Uterus (tissue), 4 donors: ENCODE measurements at places on chromosomes 3 and 15. TPM values are rescaled to one million over a fixed set of nuclear protein-coding genes. Genes with fewer than 3 reads are reported as not detected.

GRCh38 chr15:45116482-45117307 is 2.6 kb downstream of the DUOXA2 start:
- no peak overlapping the region for H3K4me3 ChIP-seq
- no peaks in the 10 kb centered on the region for H3K4me1 ChIP-seq
- H3K27me3 ChIP-seq: peaks cover 32% of the 10 kb centered on the region

DNA sequence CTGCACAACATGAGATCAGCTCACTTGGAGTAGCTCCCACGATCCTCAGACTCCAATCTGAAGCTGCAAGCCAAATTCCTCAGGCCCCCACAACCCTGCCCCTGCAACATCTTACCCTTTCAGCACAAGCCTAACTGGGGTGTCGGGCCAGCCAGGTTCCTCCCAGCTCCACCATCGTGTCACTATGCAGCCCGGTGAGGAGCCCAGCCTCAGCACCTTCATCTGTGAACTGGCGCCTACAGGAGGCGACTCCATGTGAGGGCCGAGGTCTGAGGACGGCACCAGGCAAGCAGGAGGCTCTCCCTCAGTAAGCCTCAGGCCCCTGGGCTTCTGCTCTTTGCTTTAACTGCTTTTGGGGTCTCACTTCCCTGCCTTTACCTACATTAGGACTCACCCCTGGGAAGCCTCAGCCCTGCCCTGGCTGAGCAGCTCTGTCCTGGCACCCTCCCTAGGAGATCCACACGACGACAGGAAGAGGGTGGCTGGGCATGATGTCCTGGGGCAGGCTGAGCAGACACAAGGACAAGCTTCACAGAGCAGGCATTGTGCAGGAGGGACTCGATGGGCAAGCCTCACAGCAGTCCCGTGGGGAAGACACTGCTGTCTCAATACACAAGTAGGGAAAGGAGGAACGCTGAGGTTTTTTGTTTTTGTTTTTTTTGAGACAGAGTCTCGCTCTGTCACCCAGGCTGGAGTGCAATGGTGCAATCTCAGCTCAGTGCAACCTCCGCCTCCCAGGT is 104.6 kb downstream of the ADAMTS17 start:
- H3K4me1 ChIP-seq: no peaks in the 10 kb centered on the region
- no peak overlapping the region for H3K27ac ChIP-seq
- H3K36me3 ChIP-seq: no peaks in the 10 kb centered on the region
- H3K27me3 ChIP-seq: no peaks in the 10 kb centered on the region
- no peak for DNase-seq

- H3K27me3 ChIP-seq: no peaks in the 10 kb centered on the region
- no peak for DNase-seq
- no peak overlapping the region for H3K4me3 ChIP-seq
- H3K36me3 ChIP-seq: no peaks in the 10 kb centered on the region
Observed at GRCh38 chr3:14461748-14462324, 59.4 kb downstream of the SLC6A6 start.

DNA sequence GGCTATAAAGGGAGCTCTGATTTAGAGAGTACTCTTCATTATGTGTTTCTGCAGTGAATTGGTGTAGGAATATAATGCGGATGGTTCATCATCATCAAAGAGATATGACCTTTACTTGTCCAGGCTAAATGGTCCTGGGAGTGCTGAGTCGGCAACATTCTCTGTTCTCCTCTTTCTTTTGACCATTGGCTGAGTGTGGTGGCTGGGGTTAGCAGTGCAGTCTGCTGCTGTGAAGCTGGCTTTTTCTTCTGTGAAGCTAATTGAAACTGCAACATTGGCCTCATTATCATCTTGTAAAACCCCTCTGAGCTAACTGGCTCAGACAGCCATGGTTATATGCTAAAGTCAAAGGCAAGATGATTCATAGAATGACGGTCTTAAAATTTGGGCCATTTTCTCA is 83.8 kb downstream of the THRB start:
- H3K27me3 ChIP-seq: no peaks in the 10 kb centered on the region
- H3K36me3 ChIP-seq: no peaks in the 10 kb centered on the region
- DNase-seq: no peak

GRCh38 chr3:127964816-127965215 is 49.8 kb downstream of the KBTBD12 start:
- H3K27me3 ChIP-seq: no peaks in the 10 kb centered on the region
- DNase-seq: no peak
- no peak overlapping the region for H3K27ac ChIP-seq
- no peaks in the 10 kb centered on the region for H3K36me3 ChIP-seq
- no peaks in the 10 kb centered on the region for H3K4me1 ChIP-seq

- H3K4me3 ChIP-seq: peak overlapping the region; percentile 10
- no peaks in the 10 kb centered on the region for H3K4me1 ChIP-seq
Observed at GRCh38 chr3:175526609-175527280, 667.6 kb downstream of the NAALADL2 start.

GRCh38 chr3:21989341-21990042 is 238.5 kb upstream of the ZNF385D start:
- no peak overlapping the region for H3K4me3 ChIP-seq
- H3K27ac ChIP-seq: no peak overlapping the region

GRCh38 chr15:40495516-40495915 is 24.7 kb downstream of the CHST14 start:
- no peaks in the 10 kb centered on the region for H3K36me3 ChIP-seq
- no peak overlapping the region for H3K27ac ChIP-seq
- DNase-seq: no peak
- no peak overlapping the region for H3K4me3 ChIP-seq
- H3K27me3 ChIP-seq: no peaks in the 10 kb centered on the region
- H3K4me1 ChIP-seq: no peaks in the 10 kb centered on the region

DNA sequence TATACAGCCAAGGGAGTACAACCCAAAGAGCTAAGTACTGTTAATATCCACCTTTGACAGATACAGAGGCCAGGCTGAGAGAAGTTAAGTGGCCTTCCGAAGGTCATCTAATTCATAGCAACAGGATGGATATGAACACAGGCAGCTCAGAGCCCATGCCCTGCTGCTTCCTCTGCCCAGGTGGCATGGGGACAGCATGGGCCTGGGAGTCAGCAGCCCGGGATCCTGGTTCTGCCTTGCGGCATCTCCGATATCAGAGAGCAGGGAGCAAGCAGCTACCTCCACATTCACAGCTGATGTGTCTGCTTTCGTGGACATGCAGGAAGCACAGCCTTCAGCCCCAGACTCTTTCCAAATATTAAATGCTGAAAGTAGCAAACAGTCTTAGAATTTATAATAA is 55.6 kb downstream of the STARD5 start:
- H3K36me3 ChIP-seq: no peaks in the 10 kb centered on the region
- H3K4me3 ChIP-seq: no peak overlapping the region
- peaks cover 5% of the 10 kb centered on the region for H3K4me1 ChIP-seq

DNA sequence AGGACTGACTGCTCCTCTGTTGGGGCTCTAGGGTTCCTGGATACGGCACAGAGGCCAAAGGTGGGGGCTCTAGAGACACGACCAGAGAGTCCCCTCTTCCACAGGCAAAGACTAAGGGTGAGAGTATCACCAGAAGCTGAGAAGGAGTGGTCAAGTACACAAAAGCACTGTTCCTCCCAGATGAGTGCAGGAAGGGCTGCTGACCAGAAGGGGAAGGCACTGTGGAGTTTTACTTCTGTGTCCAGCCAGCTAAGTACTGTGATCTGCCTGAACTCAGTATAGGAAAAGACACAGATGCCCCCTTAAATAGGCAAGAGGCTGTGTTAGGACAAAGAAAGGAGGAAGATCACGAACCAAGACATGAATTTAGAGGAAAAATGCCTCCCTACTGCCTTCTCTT is 11.7 kb downstream of the MRPS11 start:
- no peak overlapping the region for H3K4me3 ChIP-seq
- no peaks in the 10 kb centered on the region for H3K27me3 ChIP-seq
- H3K36me3 ChIP-seq: no peaks in the 10 kb centered on the region
- DNase-seq: no peak
- H3K4me1 ChIP-seq: no peaks in the 10 kb centered on the region

DNA sequence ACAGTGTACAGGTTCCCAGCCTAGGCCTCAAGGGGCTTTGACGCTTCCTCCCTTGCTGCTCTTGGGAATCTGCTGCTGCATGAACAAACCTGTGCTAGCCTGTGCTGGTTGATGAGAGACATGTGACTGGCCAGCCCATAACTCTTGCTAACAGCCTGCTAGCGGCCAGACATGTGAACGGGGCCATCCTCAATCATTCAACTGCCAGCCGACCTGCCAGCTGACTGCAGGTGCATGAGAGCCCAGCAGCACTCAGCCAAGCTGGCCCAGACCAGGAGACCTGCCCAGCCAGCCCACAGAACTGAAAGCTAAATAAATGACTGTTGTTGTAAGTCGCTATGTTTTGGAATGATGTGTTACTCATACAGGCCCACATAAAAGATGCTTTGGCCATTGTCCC is 82.4 kb upstream of the DLG1 start:
- no peaks in the 10 kb centered on the region for H3K4me1 ChIP-seq
- no peak for DNase-seq
- no peaks in the 10 kb centered on the region for H3K27me3 ChIP-seq
- no peak overlapping the region for H3K27ac ChIP-seq
- H3K36me3 ChIP-seq: no peaks in the 10 kb centered on the region

DNA sequence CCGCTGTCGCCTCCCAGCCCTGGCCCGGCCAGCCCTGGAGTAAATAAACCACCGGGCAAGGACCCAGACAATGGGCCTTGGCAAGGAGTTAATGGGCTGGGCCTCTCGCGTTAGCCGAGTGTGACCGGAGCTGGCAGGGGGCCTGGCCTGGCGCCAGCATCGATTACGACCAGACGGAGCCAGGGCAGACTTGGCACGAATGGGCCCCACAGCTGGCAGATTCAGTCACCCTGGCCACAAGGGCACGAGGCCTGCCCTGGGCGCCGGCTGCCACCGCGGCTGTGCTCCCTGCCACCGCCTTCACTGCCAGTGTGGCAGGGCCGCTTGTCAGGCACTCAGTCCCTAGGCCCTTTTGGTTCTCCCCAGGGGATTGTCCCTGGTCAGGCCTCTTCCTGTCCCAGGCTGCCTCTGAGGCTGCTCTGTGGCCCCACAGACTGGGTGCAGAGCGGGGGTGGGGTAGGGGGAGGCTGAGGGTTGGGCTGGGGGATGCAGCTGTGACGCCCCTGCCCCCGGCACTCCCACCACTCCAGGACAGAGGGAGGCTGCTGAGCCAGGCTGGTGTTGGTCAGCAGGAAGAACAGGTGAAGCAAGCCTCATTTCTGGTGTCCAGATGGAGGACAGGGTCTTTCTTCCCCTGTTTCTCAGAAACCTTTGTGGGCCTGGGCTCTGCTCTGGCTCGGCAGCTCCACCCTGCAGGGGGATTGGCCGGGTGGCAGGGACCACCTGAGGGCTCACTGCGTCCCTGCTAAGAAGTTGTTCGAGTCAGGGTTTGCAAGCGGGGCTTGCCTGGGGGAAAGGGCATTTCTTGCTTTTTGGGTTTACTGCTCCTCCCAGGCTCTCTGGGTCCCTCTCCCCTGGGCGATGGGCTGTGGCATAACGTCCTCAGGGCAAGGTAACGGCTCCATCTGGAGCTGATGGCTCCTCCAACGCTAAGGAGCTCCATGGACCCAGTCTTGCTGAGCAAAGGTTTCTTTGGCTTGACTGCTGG is 30.5 kb upstream of the SRP14 start:
- DNase-seq: peak; percentile 72
- H3K36me3 ChIP-seq: no peaks in the 10 kb centered on the region
- H3K27me3 ChIP-seq: no peaks in the 10 kb centered on the region
- H3K4me3 ChIP-seq: no peak overlapping the region
- H3K4me1 ChIP-seq: peaks cover 11% of the 10 kb centered on the region

DNA sequence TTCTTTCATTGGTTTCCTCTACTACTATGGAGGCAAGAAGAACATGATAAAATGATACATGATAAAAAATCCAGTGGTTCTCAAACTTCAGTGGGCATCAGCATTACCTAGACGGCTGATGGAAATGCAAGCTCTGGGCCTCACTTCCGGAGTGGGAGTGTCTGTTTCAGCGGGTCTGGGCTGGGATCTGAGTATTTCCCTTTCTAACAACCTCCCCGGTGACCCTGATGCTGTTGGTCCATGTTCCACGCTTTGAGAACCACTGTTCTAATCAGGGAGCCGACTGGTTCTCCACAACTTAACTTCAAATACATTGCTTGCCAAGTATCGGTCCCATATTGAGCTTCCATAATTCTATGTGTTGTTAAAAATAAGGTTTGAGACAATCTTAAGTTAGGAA is 712.3 kb upstream of the LMCD1 start:
- no peaks in the 10 kb centered on the region for H3K27me3 ChIP-seq
- DNase-seq: no peak
- H3K27ac ChIP-seq: no peak overlapping the region
- no peaks in the 10 kb centered on the region for H3K4me1 ChIP-seq
- no peak overlapping the region for H3K4me3 ChIP-seq

DNA sequence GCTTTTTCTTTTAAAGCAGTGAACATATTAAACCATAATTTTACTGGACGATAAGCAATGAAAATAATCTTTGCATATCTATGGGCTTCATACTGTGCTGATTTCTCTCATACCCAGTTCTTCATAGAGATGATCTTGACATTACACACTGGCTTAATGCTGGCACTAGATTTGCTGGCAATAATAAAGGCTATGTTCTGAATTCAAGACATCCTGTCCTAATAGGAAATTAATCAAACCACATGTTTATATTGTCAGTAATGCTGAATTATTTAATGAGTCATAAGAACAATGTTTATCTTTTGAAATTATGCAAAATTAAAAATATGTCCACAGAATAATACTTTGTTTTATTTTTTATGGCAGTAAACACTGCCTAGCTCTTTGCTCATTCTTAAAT is 643.2 kb downstream of the OTOL1 start:
- H3K4me1 ChIP-seq: no peaks in the 10 kb centered on the region
- no peak overlapping the region for H3K27ac ChIP-seq
- H3K36me3 ChIP-seq: peaks cover 4% of the 10 kb centered on the region

DNA sequence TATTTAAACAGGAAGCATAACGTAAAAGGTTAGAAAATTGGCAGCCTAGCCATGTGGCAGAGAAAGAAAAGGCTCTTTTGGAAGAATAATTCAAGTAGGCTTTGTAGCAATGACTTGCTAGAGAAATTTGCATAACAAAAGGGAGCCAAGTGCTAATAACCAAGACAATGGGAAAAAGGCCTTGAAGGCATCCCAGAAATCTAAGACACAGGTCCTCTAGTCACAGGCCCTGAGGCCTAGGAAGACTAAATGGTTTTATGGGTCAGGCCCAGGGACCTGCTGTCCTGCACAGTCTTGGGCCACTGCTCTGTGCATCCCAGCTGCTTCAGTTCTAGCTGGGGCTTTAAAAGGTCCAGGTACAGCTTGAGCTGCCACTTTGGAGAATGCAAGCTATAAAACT is 78.5 kb downstream of the FGF7 start:
- no peak overlapping the region for H3K27ac ChIP-seq
- no peaks in the 10 kb centered on the region for H3K4me1 ChIP-seq
- no peaks in the 10 kb centered on the region for H3K36me3 ChIP-seq
- H3K27me3 ChIP-seq: no peaks in the 10 kb centered on the region
- no peak overlapping the region for H3K4me3 ChIP-seq
- DNase-seq: no peak

GRCh38 chr15:81294516-81294880 is 29.4 kb downstream of the STARD5 start:
- DNase-seq: no peak
- no peaks in the 10 kb centered on the region for H3K36me3 ChIP-seq
- no peaks in the 10 kb centered on the region for H3K4me1 ChIP-seq
- no peak overlapping the region for H3K27ac ChIP-seq

NMNAT3 gene
- total RNA-seq: 17.2 TPM

RUVBL1 gene
- total RNA-seq: 38.4 TPM

COL6A5 gene
- total RNA-seq: not detected

NRROS gene
- 7.7 TPM for total RNA-seq

SLC9C1 gene
- total RNA-seq: not detected

CEP152 gene
- total RNA-seq: 4.2 TPM

DNAJC19 gene
- total RNA-seq: 52.6 TPM

CCR8 gene
- not detected for total RNA-seq

SLC12A8 gene
- not detected for total RNA-seq

RNU6-1 gene
- not detected for total RNA-seq

CLRN1 gene
- not detected for total RNA-seq

CFAP91 gene
- total RNA-seq: 9.1 TPM

LMLN gene
- total RNA-seq: 5.9 TPM

RAB6B gene
- 0.29 TPM for total RNA-seq
